ENCODE measurements at places on chromosomes 5 and 9. TPM values are rescaled to one million over a fixed set of nuclear protein-coding genes. Genes with fewer than 3 reads are reported as not detected.
A peak's percentile ranks its signal among the peaks of the same experiment; 100 is the strongest.

DNA sequence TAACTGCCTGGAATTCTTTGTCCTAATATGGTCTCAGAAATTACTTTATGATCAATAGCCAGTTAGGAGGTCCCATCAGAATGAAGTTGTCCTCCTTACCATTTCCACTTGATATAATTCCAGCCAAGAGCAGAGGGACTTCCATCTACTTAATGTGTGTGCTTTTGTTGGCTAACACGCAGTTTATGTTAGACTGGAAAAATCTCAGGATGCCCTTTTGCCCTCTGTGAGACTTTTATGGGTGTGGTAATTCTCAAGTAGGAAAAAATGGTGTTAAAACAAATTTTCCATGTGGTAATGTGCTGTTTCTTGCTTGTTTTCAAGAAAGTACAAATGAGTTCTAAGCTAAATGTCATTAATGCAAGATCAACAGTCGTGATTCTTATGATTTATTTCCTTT lies 327.1 kb downstream of the MTRR start:
- no peaks in the 10 kb centered on the region for H3K27me3 ChIP-seq
- no peak overlapping the region for H3K4me3 ChIP-seq
- no peak overlapping the region for H3K27ac ChIP-seq
- H3K36me3 ChIP-seq: no peaks in the 10 kb centered on the region
- no peak for DNase-seq

DNA sequence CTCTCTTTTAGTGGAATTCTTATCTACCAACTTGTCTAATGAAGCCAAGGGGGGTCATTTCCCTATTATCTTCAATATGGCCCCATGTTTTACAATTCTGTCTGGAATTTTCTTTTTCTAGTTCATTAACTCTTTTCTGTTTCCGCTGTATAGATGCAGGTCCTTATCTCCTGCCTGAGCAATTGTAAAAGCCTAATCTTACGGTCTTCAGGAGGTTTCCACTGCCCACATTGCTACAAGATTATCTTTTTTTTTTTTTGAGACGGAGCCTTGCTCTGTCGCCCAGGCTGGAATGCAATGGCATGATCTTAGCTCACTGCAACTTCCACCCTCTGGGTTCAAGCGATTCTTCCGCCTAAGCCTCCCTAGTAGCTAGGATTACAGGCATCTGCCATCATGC lies 132.3 kb downstream of the UNC13B start:
- H3K4me3 ChIP-seq: no peak overlapping the region
- H3K36me3 ChIP-seq: no peaks in the 10 kb centered on the region
- peaks cover 16% of the 10 kb centered on the region for H3K27me3 ChIP-seq

The PLAC8L1 gene
- 0.42 TPM for total RNA-seq

DNA sequence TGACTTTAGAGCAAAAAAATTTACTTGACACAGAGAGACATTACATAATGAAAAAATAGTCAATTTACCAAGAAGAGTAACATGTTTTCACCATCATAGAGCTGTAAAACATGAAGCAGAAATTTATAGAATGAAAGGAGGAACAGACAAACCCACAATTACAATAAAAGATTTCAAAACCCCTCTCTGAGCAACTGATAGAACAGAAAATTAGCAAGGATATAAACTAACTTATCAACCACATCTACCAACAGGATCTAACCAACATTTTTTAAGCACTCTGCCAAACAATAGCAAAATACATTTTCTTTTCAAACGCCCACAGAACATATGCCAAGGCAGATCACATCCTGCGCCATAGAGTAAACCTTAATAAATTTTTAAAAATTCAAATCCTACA lies 17.9 kb downstream of the SLCO4C1 start:
- no peak overlapping the region for H3K4me3 ChIP-seq
- DNase-seq: no peak
- no peaks in the 10 kb centered on the region for H3K36me3 ChIP-seq
- peaks cover 3% of the 10 kb centered on the region for H3K4me1 ChIP-seq
- no peak overlapping the region for H3K27ac ChIP-seq
- H3K27me3 ChIP-seq: peaks cover 3% of the 10 kb centered on the region

The NRG2 gene
- not detected for total RNA-seq

- H3K27me3 ChIP-seq: no peaks in the 10 kb centered on the region
- H3K4me1 ChIP-seq: no peaks in the 10 kb centered on the region
- no peak overlapping the region for H3K4me3 ChIP-seq
- H3K36me3 ChIP-seq: no peaks in the 10 kb centered on the region
These were observed 1049.4 kb upstream of the NUDT12 start for GRCh38 chr5:104612005-104612404.

The OR1J2 gene
- not detected for total RNA-seq

DNA sequence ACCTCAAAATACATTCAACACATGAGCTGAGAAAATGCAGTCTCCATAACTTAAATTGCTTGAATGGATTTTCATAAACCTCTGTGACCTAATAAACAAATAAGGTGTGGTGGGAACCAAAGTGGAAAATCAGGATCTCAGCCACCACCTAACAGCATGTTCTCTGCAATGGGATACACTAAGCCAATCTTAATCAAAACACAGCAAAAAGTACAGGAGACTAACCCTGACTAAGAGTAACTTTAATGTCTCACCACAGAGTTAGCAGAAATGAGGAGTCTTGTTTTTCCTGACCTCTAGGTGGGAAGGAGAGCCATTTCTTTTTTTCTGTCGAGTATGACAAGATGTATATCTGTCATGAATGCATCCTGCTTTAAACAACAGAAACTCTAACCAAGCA lies 48.5 kb downstream of the PLK2 start:
- peaks cover 6% of the 10 kb centered on the region for H3K27me3 ChIP-seq
- H3K4me1 ChIP-seq: no peaks in the 10 kb centered on the region
- no peak overlapping the region for H3K27ac ChIP-seq
- no peaks in the 10 kb centered on the region for H3K36me3 ChIP-seq
- DNase-seq: no peak

The SLC6A18 gene
- not detected for total RNA-seq

The CEMIP2 gene
- total RNA-seq: 46.5 TPM

- H3K4me3 ChIP-seq: no peak overlapping the region
- no peak overlapping the region for H3K27ac ChIP-seq
- H3K36me3 ChIP-seq: no peaks in the 10 kb centered on the region
- no peaks in the 10 kb centered on the region for H3K27me3 ChIP-seq
These were observed 59.9 kb downstream of the ABLIM3 start for GRCh38 chr5:149201121-149201637.

DNA sequence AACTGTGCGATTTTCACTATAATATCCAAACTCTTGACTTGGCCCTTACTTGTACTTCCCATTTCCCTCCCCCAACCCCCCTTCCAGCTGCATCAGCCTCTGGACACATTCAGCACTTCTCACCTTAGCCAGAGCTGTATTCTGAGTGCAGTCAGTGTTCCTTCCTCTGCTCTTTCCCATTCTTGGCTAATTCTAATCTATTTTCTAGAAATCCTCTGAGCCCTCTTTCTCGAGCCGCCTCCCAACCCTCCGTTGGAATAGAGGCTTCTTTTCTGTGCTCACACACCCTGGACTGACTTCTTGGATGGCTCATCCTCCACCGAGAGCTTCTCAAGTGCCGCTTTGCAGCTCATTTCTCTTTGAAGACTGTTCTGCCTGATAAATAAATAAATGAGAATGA lies 188.8 kb downstream of the NTRK2 start:
- no peak for DNase-seq
- H3K4me1 ChIP-seq: no peaks in the 10 kb centered on the region
- no peaks in the 10 kb centered on the region for H3K36me3 ChIP-seq

The CNTLN gene
- 1.5 TPM for total RNA-seq

The LCN15 gene
- total RNA-seq: not detected

The C9 gene
- not detected for total RNA-seq

- DNase-seq: no peak
- peak overlapping the region; percentile 37 for H3K4me3 ChIP-seq
- peaks cover 71% of the 10 kb centered on the region for H3K27me3 ChIP-seq
- no peak overlapping the region for H3K27ac ChIP-seq
- H3K36me3 ChIP-seq: peaks cover 8% of the 10 kb centered on the region
- peaks cover 31% of the 10 kb centered on the region for H3K4me1 ChIP-seq
These were observed 1.3 kb downstream of the PTCH1 start for GRCh38 chr9:95515272-95516113.

- no peak overlapping the region for H3K4me3 ChIP-seq
- no peaks in the 10 kb centered on the region for H3K36me3 ChIP-seq
- no peak for DNase-seq
- no peak overlapping the region for H3K27ac ChIP-seq
These were observed 685.1 kb downstream of the DTWD2 start for GRCh38 chr5:118303296-118303695.

The RAI14 gene
- total RNA-seq: not detected

DNA sequence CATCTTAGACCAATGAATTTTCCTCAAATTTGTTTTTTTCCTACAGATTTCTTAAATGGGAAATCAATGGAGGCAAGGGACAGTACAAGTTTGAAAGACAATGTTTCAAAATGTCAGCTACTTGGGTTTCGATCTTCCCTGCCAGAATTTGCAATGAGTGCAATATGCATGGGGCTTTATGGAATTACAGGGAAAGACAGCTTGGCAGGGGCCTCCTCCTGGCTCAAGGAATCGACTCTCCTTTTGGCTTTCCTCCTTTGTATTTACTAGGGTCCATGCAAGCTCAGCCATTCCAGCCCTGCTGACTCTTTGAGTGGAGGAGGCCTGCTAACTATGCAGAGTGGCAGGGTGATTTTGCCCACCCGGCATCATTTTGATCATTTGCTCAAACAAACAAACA lies 63.2 kb downstream of the MED27 start:
- peaks cover 9% of the 10 kb centered on the region for H3K36me3 ChIP-seq
- no peak overlapping the region for H3K4me3 ChIP-seq
- no peak for DNase-seq
- H3K27ac ChIP-seq: no peak overlapping the region
- no peaks in the 10 kb centered on the region for H3K4me1 ChIP-seq

DNA sequence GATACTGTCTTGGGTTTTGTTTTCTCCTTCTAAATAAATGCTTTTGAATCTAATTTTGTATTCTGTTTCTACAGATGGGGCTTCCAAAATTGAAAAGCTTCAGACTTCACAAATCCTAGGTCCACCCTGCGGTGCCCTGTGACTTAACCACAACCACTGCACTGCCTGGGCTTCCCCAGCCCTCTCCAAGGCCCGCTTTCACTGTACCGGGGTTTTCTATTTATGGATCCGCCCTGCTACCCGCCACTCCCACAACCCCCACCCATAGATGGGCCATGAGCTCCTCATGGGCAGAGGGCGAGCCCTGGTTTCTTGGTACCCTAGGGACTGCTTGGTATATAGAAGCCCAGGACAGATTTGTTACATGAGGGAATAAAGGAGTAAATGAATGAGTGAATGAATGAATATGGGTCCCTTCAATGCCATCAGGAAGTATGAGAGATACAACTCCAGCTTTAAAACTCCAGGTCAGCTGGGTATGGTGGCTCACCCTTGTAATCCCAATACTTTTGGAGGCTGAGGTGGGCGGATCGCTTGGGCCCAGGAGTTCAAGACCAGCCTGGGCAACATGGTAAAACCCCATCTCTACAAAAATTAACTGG lies 39.8 kb upstream of the NEK6 start:
- H3K4me1 ChIP-seq: peaks cover 72% of the 10 kb centered on the region
- no peak for DNase-seq
- no peak overlapping the region for H3K4me3 ChIP-seq
- peaks cover 3% of the 10 kb centered on the region for H3K27me3 ChIP-seq
- peak overlapping the region; percentile 95 for H3K27ac ChIP-seq

GRCh38 chr5:178116143-178116885 lies 3.0 kb downstream of the N4BP3 start:
- H3K4me3 ChIP-seq: peak overlapping the region; percentile 77
- H3K36me3 ChIP-seq: no peaks in the 10 kb centered on the region
- H3K4me1 ChIP-seq: peaks cover 51% of the 10 kb centered on the region
- peak overlapping the region; percentile 84 for H3K27ac ChIP-seq
- H3K27me3 ChIP-seq: peaks cover 13% of the 10 kb centered on the region

DNA sequence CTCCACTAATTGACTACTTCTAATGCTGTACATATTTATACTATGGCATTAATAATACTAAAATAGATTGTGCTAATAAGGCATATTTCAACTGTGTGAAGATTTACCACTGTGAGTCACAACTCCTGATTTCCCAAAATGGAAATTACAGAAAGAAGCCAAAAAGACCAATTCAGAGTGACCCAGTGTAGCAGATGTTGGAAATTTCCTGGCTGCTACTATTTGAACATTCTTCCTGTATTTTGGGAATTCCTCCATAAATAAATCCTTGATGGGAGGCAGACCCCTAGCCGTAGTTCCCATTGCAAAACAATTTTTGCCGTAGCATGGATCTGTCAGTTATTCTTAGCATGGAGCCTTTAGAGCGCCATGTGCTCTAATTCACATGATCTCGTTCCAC lies 11.4 kb upstream of the PRUNE2 start:
- H3K27me3 ChIP-seq: peaks cover 2% of the 10 kb centered on the region
- H3K4me3 ChIP-seq: no peak overlapping the region
- H3K36me3 ChIP-seq: no peaks in the 10 kb centered on the region
- H3K27ac ChIP-seq: no peak overlapping the region
- no peak for DNase-seq

Measured in activated CD8-positive, alpha-beta T cell treated with anti-CD3 and anti-CD28 coated beads, Interleukin-2, amount 10 ng/mL, durations not matched to agents 7 days and 5 days (primary cell).